ENCODE measurements at places on chromosomes 4 and X.

- no peak for DNase-seq
Observed at GRCh38 chr4:159106636-159107035, 3.8 kb downstream of the RAPGEF2 start.

- DNase-seq, result no peak
Observed at GRCh38 chrX:50942471-50942870, 31.9 kb downstream of the BMP15 start.

DNA sequence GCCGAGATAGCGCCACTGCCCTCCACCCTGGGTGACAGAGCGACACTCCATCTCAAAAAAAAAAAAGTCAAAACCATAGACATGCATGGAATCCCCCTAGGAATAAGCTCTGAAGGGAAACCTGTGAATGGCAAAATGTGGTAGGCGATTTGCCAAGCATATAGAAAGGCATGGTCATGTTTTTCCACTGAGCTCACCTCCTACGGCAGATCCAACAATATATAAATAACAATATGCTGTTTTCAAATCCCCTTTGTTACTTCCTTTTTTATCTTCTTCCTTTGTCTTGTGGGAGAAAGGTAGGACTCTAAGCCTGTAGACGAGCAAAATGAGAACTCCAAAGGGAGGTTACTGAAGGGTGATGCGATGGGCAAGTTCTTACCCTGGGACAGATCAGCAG is 219.0 kb downstream of the PALLD start:
- no peak for DNase-seq

GRCh38 chr4:185424905-185425646 is 688 bp downstream of the UFSP2 start:
- no peak for DNase-seq

GRCh38 chrX:137988470-137988869 is 422.5 kb downstream of the ZIC3 start:
- DNase-seq, result no peak

DNA sequence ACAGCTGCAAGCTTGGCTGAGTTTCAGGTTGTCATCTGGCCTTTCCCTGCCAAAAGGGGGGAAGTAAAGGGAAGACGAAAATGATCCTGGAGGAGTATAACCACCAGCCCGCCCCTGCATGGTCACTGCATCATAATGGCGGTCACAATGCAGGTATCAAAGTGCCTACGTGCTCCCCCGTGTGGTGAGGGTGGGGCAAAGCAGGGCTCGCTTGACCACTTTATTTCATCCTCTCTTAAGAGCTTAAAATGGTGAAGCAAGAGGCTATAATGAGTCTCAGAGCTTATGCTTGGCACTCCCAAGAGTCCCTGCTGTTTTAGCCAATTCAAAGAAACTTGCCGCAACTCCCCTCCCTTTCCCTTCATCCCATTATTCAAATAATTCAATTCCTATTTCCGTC is 105.6 kb downstream of the APOOL start:
- DNase-seq, result no peak

DNA sequence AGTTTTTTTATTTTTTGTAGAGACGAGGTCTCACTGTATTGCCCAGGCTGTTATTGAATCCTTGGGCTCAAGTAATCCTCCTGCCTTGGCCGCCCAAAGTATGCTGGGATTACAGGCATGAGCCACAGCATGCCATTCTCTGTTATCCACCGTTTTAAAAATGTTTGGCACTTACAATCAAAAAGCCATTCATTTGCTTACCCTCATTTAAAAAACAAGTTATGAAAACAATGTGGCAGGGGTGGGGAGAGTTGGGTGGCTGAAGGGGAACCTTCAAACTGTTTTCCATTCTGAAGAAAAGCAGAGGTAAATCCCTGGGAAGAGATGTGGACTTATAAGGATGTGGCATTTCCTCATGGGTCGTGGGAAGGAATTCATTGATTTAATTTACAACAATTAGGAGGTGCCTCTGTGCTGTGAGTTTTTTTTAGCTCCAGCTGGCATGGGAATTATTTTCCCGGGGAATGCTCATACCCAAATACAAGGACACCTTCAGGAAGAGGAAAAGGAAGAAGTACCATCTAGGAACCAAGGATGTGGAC is 103.5 kb downstream of the MID1 start:
- DNase-seq, result no peak

DNA sequence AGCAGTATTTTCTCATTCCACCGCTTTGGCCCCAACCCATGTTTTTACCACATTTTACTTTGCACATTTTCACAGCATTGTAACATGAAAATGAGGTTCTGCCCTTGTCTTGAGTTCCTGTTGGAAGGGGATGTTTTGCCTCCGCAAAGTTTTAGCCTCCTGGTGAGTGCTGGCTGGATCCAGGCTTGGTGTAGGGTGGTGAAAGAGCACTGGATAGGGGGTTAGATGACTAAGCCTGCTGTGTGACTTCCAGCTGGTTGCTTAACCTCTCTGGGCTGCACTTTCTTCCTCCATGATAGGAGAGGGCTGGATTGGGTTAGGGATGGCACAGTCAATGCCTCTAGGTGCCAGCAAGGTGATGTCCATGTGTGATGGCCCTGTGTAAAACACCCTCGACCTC is 28.9 kb downstream of the CYTL1 start:
- no peak for DNase-seq

GRCh38 chr4:27921231-27921630 is 1060.6 kb downstream of the STIM2 start:
- no peak for DNase-seq

GRCh38 chr4:152886201-152886600 is 49.9 kb upstream of the FHDC1 start:
- DNase-seq, result no peak

GRCh38 chrX:119817130-119817690 is 25.8 kb upstream of the RPL39 start:
- no peak for DNase-seq

GRCh38 chr4:20445933-20446723 is 194.4 kb downstream of the SLIT2 start:
- no peak for DNase-seq

- DNase-seq, result no peak
Observed at GRCh38 chr4:167380964-167381363, 146.7 kb upstream of the SPOCK3 start.

DNA sequence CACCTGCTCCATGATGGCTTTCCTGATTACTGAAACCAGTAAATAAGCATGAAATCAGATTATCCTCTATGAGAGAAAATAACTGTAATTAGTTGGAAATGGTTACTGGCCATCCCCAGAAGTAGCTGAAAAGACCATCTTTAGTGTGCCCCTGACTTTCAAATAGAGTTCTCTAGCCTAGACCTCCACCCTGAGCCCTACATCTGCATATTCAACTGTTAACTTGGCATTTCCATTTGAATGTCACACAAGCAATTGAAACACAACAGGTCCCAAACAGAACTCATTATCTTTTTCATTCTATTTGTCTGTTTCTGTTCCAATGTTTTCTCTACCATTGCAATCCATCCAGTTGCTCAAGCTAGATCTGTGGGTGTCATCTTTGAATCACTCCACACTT is 952.3 kb downstream of the RPA4 start:
- DNase-seq, result no peak

DNA sequence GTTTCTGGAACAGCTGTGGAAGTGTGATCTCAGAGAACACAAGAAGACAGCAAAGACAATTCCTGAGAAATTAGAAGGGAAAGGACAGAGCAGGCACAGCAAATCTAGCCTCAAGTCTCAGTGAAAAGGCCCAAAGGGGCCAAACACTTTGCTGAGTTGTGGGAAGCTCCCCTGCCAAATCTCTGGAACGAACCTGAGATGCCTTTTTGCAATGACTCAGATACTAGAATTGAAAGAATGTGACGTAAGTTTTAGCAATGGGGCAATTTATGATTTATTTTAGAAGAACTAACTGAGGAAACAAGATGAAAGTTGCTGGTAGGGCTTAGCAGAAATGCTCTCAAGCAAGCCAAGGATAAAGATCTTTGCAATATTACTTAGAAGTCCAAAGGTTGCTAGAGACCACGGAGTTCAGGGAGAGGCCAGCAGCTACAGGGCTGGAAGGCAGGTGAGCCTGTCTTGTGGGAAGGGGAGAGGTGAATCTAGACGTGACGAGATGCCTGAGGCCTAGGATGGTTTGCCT is 92.8 kb downstream of the AMELX start:
- no peak for DNase-seq

GRCh38 chr4:25013756-25014661 is 16.7 kb downstream of the LGI2 start:
- no peak for DNase-seq

DNA sequence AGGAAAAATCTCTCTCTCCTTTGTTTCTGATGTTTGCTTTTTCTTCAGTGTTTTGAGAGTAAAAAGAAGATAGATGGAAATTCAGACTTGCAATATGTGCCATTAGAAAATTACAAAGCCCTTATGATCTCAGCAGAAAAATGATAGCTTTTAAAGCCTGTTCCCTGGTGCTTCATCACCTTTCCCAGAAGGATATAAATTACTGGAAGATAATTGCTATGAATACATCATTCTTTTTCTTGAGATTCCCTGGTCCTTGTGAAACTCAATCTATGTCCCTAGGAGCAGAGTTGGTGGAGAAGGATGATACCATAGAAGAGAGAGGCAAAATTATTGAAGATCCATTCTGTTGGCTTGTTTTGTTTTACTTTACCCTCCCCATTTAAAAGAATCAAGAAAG is 86.5 kb downstream of the GLRA3 start:
- no peak for DNase-seq

DNA sequence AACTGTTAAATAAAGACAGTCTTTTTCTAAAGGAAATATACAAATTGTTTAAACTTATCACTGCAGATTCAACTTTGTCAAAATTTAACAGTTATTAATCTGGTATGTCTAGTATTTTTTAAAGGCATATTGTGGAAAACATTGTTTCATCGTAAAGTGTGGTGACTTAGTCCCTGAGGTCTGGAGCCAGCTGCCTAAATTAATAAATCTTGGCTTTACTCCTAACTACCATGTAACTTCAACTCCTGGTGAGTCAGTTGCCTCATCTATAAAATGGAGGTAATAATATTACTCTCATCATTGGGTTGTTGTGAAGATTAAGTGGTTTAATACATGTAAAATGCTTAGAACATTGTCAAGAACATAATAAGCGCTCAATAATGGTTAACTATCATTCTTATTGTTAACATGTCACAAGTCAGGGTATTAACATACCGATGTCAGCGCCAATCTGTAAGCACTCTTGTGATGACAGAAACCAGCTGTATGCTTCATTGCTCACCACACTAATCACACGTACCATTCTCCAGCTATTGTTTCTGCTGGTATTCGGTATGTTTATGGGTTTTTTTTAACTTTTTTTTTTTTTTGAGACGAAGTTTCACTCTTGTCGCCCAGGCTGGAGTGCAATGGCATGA is 14.1 kb upstream of the SMIM43 start:
- no peak for DNase-seq

GRCh38 chr4:40916880-40917279 is 167.1 kb downstream of the NSUN7 start:
- no peak for DNase-seq

DNA sequence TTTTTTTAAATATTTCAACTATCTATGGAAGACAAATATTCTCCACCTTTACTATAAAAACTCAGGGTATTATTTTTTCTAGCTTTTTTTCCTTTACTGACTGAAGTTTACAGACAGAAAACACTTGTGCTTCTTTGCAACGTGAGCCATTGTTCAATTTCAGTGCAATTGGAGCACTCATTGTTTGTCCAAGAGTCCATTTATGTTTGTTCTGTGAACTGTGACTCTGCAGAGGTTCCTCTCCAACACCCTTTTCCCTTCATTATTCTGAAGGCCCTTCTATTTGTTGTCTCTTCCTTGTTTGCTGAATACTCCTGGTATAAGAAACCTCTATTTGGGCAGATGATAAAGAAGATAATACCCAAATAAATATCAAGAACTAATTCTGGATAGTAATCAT is 37.4 kb downstream of the DAPP1 start:
- DNase-seq, result no peak

GRCh38 chr4:7382634-7383014 is 52.1 kb downstream of the PSAPL1 start:
- no peak for DNase-seq

DNA sequence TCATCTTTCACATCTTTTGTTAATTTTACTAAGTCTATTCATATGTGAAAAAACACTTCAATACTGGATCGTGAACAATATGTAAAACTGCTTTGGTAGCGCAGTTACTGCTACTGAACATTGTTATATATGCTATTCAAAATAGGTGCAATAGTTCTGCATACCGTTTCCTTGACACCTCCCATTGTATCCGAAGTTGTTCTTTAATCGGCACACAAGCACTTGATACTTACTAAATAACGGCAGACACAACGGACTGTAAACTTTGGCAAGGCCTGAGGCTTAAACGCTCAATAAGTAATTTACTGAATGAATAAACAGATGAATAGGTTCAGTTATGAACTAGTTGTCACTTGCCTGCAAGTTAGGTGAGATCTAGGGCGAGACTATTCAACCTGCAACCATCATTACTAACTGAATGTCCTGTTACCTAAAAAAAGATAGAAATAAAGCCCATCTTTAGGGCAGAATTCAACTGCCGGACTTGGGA is 620 bp downstream of the ANAPC10 start:
- DNase-seq, result no peak

DNA sequence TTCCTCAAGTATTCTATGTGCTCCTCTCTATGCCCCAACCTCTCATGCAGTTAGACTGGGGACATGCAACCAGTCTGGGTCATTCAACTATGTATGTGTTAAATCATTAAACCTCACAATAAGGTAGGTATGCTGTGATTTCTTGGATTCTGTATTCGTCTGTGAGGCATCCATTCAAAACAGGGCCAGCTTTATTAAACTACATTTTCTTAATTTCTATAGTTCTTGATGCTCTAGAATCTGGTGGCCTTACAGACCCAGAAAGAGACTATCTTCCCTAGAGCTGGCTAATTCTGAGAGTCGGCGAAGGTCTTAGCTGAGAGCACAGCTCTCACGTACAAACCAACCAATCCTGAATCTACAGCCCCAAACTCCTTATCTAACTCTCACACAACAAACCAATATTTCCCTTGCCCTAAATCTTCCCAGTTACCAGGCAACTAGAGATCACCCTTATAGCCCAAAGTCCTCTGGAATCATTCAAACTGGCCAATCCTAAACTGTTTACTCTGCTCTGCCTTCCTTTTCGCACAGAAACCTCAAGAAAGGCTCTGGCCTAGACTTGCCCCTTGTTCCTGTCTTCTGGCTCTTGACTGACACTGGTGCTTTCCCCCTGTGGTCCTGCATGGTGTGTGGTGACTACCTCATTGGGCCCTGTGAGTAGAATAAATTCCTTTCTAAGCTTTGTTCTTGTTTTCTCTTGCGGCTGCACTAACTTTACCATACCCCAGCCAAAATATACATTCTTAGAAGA is 203.5 kb upstream of the TET2 start:
- no peak for DNase-seq

GRCh38 chrX:154718616-154719015 is 32.3 kb downstream of the GAB3 start:
- no peak for DNase-seq

All from activated CD8-positive, alpha-beta memory T cell treated with anti-CD3 and anti-CD28 coated beads for 1 hour (primary cell).